ENCODE measurements at places on chromosomes 13 and 19.

GRCh38 chr13:92172191-92172590, 773.8 kb downstream of the GPC5 start:
- DNase-seq = no peak

GRCh38 chr19:50331221-50331993, 2.2 kb upstream of the KCNC3 start:
- DNase-seq = no peak

DNA sequence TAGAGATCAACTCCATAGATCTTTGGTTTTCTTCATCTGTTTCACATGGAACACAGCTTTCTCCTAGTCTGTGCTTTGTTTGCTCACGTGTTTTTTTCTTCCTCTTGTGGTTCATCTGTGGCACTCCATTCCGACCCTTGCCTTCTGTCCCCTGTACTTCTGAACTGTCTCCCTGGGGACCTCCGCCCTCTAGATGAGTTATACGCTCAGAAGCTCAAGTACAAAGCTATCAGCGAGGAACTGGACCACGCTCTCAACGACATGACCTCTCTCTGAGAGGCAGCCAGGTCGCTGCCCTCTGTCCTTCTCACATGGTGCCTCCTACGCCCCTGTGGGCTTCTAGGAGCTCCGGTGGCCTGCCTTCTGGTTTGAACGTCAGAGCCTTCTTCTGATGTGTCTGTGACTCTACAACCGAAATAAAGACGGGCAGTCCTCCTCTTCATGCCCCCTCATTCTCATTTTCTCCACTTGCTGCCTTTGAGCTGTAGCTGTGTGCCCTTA, 16.6 kb upstream of the RAB8A start:
- no peak for DNase-seq

- DNase-seq = no peak
These were observed 261.1 kb downstream of the TBC1D4 start for GRCh38 chr13:75220861-75221260.

DNA sequence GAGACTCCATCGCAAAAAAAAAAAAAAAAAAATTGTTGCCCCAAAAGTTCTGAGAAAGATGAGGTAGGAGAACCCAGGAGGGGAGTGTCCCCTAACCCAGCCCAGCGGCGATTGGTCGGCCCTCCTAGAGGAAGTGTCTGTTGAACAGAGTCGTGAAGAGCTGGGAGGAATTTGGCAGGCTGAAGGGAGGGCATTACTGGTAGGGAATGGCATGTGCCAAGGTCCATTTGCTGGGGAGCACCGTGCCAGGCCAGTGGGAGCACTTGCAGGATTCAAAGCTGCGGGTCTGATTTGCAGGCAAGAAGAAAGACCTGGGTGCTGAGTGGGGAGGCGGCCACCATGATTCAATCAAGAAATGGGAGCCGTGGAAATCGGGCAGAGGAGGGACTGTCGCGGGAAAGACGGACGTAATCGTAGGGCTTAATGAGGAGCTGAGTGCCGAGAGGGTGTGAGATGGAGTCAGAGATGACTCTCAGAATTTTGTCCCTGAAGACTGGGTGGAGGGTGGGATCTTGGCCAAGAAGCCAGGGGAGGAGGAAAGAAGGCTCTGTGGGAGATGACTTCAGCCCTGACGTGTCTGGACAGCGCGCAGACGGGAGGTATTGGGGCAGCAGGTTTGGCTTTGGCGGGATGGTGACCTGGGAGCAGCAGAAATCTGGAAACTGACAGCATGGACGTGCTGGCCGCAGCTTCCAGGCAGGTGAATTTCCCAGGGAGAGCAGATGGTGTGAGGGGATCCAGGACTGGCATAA, 15.4 kb downstream of the CERS4 start:
- no peak for DNase-seq
